Hippocampal formation (tissue), 2 donors: ENCODE measurements at places on chromosomes 1 and 21.

DNA sequence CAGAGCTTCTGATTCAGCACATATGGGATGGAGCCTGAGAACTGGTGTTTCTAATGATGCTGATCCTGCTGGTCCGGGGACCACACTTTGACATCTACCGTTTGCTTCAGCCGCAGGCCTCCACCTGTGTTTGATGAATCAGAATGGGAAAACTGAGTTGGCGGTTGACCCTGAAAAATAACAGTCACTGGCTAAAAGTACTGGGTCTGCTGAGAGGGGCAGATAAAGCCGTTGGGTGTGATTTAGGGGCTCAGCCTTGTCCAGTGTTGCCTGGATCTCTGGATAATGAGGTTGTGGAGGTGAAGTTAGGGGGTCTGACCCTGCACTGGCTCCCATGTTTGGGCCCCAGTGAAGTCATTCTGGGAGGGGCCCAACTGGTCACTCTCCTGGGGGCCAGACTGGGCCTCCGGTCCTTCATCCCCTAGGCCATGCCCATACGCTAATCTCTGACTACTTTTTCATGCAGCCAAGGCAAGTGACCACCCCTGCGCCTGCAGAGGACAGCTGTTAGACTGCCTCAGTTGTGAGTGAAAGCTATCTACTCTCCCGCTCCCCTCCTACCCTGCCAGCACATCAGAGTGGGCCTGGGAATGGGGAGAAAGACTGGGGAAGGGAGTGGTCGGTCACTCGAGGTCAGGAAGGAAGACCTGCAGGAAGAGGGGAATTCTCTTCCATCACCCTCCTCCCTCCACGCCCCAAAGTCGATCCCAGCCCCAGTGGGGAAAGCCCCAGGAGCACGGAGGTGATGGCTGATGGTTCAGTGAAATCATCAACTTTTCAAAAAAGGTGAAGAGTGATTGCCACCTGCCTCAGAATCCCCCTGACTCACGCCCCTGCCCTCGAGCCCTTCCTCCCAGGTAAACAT, 27.7 kb downstream of the VASH2 start:
- no peak for DNase-seq

- DNase-seq = no peak
Measured at GRCh38 chr1:21245688-21246229, 44.5 kb downstream of the ECE1 start.

DNA sequence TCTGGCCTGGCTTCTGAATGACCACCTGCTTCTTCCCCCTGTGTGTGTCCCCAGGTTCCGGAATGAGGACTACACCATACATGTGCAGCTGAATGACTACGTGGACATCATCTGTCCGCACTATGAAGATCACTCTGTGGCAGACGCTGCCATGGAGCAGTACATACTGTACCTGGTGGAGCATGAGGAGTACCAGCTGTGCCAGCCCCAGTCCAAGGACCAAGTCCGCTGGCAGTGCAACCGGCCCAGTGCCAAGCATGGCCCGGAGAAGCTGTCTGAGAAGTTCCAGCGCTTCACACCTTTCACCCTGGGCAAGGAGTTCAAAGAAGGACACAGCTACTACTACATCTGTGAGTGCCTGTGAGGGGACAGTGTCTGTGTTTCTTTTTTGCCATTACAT, 3.6 kb downstream of the EFNA1 start:
- no peak for DNase-seq

DNA sequence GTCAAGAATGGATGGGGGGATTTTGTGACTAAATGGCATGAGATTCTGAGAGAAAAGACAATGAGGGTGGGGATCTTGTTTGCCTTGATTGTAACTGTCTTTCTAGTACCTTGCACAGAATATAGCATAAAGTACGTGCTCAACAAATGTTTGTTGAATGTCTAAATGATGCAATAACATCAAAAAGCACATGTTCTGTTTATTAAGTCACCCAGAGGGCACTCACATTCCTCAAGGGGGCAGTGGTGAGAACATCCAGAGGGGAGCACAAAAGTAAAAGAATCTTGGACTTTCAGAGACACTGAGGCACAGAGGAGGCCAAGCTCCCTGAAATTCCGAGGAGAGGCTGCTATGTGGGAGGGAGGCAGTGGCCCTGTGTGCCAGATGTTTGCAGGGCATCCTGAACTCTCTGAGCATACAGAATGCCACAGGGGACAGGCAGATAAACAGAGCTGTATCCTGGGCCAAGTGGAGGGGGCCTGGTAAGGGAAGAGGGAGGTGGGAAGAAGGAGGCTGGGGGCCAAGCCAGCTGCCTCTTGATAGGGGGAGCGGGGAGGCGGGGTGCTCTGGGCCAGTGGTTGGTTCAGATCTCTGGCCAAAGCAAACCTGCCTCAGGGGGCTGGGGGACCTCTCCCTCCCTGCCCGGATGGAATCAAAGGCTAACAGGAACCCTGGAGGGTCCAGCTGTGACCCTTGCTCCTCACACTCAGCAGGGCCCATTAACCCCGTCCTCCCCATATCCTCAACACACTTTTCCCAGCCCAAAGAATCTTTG, 6.5 kb upstream of the ATP1A2 start:
- DNase-seq = peak; percentile 35

DNA sequence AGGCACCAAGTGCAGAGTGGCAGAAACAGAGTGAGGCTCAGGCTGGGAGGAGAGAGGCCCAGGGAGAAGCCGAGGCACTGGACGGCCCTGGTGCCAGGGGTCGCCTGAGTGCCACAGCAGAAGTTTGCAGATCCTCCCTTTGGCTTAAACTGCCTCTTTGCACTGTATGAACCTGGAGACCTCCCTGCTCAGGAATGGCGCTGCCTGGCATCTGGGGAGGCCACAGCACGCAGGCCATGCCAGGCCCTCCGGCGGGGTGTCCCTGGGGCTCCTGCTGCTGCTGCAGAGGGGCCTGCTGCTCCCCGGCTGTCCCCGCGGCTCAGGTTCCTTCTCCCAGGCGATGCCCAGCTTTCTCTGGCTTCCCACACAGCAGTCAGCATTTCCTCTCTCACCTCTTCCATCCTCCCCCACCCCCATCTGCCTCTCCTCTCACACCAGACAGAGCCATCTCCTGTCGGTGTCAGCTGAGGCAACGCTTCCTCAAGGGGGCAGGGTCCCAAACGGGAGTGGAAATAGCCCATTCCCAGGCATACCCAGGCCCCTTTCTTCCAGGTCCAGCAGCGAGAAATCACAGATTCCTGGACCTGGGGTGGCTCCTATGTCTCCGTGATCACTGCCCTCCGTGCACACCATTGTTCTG, 35.2 kb downstream of the SYT6 start:
- DNase-seq = no peak

DNA sequence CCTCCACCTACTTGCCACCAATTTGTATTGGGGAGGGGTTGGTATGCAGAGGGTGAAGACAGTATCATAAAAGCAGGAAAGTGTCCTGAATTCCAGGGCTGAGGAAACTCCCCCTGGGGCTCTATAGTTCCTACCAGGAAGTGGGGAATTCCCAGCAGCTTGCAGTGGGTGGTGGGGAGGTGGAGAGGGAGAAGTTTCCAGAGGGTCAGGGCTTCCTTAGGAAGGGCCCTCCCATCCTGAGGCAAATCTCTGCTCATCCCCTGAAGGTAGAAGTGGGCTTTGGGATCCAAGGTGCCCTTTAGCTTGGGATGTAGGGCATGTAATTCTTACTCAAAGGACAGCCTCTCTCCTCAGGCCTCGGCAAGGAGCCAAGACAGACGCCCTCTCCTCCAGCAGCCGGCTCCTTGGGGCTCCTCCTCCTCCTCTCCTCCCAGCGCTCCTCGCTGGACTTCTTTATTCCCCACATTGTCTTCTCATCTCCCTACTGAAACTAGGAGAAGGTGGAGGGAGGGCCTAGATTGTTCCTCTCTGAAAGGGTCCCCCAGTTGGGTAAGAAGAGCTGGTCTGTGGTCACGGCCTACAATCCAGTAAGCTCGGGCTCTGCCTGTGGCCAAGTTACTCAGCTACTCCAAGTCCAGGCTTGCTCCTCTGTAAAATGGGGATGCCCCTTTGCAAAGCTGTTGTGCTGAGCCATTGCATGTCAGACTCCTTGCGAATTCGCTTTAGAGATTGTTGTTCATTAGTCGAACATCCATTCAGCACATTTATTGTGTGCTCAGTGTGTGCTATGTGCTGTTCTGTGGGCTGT, 17.9 kb upstream of the CSF1 start:
- DNase-seq = no peak

- peak; percentile 65 for DNase-seq
Measured at GRCh38 chr21:31866077-31866511, 6.7 kb upstream of the HUNK start.

DNA sequence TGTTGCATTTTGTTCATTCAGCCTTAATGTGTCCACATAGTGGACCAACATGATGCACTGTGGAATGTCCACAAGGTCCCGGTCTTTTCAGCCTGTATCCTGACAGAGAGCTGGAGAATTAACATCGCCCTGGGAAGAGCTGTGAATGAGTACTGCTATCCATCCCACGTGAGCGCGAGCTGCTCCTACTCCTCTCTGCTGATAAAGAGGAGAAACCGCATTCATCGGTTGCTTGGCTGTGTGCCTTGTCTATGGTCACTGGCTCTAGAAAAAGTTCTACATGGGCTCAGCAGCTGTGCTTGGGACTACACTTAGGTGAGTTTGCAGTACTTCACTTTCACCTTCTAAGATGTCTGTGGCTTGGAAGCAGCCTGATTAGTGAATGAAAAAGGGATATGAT, 31.1 kb upstream of the IGSF5 start:
- DNase-seq = no peak

DNA sequence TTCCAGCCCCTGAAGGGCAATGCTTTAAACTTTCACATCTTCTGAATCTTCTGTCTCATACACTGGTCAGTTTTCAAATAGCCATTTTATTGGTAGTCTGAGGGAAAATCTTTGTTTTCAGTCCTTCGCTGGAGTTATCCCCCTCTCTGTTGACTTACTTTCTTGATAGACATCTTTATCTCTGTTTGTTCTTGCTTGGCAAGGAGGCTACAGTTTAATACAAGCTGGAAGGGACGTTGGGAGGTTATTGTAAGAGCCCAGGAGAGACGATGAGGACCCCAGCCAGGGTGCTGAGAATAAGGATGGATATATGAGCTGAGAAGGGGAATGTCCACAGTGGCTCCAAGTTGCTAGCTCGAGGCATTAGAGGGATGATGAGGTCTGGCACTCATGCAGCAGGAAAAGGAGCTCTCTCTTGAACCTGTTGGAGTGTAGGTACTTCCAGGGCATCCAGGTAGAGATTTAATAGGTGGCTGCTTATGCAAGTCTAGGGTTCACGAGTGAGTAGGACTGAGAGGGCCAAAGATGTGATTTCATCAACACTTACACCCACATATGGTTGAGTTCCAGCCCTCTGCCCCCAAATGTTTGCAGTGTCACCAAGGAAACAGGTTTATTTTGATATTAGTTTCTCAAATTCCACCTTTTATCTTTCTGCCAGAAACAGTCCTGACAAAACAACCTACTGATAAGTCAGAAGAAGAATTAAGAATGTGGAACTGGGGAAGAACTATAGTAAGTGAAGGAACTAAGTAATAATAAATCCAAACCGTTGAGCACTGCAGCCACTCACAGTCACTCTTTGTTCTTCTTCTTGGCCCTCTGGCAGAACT, 237.3 kb upstream of the PROX1 start:
- DNase-seq = no peak

DNA sequence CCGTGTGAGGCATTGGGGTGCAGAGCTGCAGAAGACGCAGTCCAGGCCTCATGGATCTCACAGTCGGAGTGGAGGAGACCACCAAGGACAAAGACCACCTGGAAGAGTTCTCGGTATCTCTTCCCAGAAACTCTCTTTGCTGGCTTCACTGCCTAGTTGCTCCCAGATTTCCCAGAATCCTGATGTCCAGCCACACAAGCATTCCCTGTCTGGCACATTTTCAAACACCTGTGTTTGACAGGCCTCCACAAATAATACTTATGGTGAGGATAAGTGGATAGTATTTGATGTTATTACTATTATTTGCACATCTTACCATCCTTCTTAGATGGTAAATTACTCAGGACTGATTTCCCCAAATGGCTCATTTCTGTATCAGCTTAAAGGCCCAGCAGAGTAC, 27.7 kb upstream of the KANK4 start:
- no peak for DNase-seq

GRCh38 chr1:159960721-159961381, 6.8 kb upstream of the SLAMF9 start:
- DNase-seq = no peak

- DNase-seq = peak; percentile 22
Measured at GRCh38 chr1:48035371-48036141, 38.4 kb upstream of the TRABD2B start.

DNA sequence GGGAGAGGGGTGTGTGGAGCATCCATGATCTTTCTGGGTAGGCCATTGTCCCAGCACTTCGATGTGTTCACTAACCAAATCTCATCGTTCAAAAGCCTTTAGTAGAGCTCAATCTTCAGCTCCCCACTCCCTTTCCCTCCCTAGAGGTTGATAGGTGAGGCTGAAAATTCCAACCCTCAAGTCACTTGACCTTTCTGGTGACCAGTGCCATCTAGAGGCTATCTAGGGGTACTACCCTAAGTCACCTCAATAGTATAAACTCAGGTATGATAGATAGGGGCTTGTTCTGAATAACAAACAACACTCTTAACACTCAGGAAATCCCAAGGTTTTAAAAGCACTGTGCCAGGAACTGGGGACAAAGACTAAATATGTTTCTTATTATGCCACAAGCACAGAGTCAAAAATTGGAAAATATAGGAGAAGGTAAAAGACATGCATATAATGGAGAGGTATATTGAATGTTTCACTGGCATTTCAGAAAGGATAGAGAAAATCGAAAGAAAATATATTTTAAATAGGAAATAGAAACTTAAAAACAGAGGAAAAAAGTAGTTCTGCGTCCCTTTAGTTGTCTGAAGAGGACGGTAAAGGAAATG, 42.9 kb upstream of the CD53 start:
- no peak for DNase-seq

DNA sequence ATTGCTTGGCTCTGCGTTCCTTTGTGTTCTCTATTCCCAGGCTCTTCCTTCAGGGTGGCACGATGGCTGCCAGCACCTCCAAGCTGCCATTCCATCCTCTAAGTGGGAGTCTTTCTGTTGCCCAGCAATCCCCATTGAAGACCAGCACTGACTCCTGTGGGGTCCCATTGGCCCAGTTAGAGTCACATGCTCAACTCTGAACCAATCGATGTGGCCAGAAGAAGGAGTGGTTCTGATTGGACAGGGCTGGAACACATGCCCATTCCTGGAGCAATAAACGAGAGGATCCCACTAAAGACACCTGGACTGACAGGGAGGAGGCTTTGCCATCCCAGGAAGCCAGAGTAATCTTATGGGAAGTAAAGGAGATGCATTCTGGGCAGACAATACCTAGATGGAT, 97.2 kb upstream of the IGSF21 start:
- no peak for DNase-seq

DNA sequence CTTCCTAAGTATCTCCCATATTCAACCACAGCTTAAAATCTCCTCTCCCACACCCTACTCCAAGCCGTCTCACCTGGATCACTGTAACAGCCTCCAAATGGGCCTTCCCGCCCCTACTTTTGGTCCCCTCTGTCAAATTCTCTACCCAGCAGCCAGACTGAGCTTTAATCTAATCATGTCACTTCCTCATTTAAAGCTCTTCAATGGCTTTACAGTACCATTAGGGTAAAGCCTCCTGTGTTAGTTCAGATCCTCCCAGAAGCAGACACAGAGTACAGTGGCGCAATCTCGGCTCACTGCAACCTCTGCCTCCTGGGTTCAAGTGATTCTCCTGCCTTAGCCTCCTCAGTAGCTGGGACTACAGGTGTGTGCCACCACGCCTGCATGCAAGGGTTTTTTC, 46.8 kb upstream of the PSEN2 start:
- no peak for DNase-seq

- DNase-seq = no peak
Measured at GRCh38 chr21:15034126-15034853, 30.5 kb downstream of the NRIP1 start.
